ENCODE measurements at places on chromosomes 11 and 22.

DNA sequence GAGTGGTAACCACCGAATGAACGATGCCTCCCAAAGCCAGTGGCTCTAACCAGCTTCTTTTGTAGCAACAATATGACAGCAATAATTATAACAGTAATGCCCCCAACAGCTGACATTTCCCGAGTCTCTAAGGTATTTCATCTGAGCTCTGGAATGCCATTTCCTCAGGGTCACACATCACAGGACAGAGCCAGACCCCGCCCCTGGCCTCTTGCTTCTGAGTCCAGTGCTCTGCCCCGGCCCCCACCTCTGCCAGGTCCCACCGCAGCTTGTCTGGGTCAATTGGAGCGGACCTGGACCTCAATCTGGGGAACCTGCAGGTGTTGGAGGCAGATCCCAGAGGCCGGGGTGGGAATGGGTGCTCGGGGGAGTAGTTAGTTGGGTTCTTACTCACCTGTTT is 63.8 kb downstream of the IGLL1 start:
- no peak for DNase-seq

GRCh38 chr11:116465056-116465455 is 307.7 kb downstream of the BUD13 start:
- DNase-seq, result no peak

DNA sequence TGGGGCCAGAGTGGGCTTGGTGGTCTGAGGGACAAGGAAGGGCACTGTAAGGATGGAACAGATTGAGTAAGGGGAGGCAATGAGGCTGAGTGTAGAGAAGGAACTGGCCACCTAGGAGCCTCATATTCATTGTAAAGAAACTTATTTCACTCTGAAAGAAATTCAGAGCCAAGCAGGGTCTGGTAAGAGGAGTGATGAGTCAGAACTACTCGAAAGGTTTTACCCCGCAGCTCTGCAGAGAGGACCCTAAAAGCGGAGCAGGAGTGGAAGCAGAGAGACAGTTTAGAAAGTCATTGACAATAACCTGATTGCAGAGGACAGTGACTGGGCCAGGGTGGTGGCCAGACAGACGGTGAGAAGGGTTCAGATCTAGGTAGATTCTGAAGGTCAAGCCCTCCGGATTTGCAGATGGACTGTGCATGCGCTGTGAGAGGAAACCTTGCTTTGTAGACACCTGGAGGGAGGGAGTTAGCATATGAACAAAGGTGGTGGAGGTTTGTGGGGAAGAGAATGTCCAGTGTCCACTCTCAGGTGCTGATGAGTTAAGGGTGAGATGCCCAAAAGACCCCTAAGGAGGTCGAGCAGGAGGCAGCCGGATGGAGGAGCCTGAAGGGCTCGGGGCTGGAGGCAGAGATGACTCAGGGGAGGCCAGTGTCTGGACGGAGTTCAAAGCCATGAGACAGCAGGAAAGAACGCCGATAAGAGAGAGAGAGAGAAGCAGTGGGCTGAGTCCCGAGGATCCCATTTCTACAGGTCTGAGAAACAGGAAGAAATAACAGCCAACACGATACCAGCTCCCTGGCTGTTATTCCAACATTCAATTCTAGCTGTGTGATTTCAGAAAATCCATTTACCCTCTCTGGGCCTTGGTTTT is 546.0 kb downstream of the BRD1 start:
- no peak for DNase-seq

DNA sequence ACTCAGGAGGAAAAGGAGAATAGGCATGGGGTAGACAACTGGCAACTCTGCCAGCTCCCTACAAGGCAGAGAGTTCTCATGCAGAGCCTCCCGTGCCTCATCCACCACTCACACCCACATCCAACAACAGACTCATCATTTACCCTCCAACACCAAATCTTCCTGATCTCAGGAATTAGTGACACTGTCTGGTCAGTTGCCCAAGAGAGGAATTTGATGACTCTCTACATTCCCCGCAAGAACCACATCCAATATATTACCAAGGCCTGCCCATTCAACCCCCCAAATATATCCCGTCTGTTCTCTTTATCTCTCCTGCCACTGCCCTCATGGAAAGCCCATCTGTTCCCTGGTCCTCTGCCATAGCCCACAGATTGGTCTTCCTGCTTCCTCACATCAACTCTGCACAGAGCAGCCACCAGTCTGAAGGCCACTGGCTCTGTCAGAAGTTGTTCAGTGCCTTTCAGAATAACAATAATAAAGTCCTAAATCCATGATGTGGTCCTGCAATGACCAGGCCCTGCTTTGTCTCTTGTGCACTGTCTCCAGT is 57.5 kb upstream of the CD82 start:
- no peak for DNase-seq

- no peak for DNase-seq
These were observed 30.6 kb upstream of the DRD2 start for GRCh38 chr11:113505541-113506375.

DNA sequence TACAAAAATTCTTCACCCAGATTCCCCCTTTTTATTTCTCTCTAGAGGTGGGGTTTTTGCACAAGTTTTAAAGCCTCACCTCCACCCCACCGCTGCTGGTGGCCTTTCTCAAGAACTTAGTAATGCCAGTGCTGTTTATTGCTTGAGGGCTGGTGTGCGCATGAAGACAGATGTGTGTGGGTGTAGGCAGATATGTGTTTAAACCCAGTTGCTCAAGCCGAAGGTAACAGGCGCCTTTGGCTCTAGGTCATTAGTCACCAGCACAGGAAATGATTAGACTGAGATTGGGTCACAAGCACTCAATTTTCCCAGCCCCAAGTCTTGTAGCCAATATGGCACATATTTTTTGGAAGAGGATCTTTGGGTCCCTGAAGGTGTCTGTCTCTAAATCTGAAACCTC is 2.7 kb upstream of the CLMP start:
- DNase-seq, result no peak

DNA sequence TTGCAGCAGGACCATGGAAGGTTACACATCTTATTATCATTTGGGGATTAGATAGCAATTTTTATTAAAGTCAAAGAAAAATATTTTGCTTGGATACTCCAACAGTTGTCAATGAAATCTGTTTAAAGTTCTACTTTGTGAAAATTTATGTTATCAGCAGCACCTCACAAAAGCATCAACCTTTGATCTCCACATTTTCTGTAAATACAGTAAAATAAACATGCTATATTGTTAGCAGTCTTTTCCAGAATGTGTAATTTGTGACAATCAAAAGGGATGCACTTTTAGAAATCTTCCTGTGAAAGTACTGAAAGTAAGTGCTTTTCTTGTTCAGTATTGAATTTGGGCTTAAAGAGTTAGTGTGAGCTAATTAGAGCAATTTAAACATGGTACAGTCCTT is 4.1 kb downstream of the SLC22A25 start:
- DNase-seq, result no peak

DNA sequence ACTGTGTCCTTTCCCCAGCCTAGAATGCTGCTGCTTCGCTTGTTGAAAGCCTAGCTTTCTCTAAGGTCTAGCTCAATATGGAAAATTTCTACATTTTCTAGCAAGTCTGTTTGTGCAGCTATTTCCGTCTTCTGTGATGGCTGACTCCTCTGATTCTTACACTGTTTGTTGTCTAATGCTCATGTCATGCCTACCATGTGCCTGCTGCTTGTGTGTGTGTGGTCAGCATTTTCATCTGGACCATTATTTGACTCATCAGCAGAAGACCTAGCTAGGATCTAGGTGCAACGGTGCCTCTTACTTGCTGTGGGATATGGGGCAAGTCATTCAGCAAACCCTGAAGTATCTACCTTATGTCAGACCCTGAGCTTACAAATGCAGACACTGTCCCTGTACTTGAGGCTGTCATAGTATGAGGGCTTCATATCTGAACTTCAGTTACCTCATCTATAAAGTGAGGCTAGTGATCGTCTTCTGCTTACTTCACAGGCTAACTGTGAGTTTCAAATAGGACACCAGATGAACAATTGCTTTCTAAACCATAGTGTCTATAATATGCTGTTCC is 86.5 kb upstream of the MYO18B start:
- DNase-seq, result no peak

- no peak for DNase-seq
These were observed at the start of gene PLAAT5 for GRCh38 chr11:63490551-63491239. PLAAT5 (minus strand) TSS chr11:63491167; CDS start chr11:63491034, 133 bp downstream.

GRCh38 chr11:97965849-97966646 is 1054.7 kb upstream of the CNTN5 start:
- no peak for DNase-seq

- no peak for DNase-seq
These were observed 6.8 kb upstream of the TPBGL start for GRCh38 chr11:75233754-75234172.

GRCh38 chr11:86067009-86067850 is 1.7 kb downstream of the PICALM start:
- DNase-seq, result no peak

GRCh38 chr11:3833449-3833848 is 7.3 kb downstream of the RHOG start:
- no peak for DNase-seq

- no peak for DNase-seq
These were observed 27.9 kb downstream of the PRMT3 start for GRCh38 chr11:20415432-20415831.

- DNase-seq, result no peak
These were observed 83.5 kb upstream of the LUZP2 start for GRCh38 chr11:24413391-24413790.

DNA sequence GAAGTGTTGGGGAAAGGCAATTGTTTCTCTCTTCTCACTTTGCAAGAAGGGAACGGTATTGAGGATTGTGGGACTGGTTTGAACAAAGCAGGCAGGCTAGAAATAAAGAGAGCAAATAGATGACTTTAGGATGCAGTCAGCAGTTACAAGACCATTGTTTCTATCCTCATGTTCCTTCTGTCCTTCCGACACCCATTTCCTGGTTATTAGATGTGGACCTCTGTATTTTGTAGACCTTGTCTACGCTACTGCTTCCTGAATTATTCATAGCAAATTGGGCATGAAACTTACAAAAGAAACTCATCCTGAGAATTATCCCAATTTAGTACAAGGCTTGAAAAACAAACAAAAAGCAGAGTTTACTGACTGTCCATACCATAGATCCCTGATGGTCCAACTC is 656.3 kb downstream of the NTM start:
- DNase-seq, result no peak

DNA sequence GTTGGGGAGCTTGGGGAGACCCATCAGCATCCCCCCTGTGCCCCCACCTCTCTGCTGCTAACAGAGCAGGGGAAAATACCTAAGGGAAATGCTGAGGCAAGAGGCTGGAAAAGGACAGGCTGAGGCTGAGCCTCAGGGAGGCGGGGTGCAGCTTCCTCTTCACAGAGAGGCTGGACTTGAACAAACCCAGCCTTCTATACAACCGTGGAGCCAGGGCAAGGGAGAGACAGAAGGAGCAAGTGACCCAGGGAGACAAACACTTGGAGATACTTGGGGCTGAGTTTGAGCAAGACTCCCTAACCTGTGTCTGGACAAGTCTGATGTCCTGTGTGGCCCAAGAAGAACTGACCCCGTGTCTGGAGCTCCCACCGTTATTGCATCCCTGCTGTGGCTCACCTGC is at the start of gene SLCO2B1:
SLCO2B1 (plus strand) TSS at position 229 of the 400 bp plus-strand sequence. CDS start 275 bp downstream, outside the sequence.
- DNase-seq, result no peak

DNA sequence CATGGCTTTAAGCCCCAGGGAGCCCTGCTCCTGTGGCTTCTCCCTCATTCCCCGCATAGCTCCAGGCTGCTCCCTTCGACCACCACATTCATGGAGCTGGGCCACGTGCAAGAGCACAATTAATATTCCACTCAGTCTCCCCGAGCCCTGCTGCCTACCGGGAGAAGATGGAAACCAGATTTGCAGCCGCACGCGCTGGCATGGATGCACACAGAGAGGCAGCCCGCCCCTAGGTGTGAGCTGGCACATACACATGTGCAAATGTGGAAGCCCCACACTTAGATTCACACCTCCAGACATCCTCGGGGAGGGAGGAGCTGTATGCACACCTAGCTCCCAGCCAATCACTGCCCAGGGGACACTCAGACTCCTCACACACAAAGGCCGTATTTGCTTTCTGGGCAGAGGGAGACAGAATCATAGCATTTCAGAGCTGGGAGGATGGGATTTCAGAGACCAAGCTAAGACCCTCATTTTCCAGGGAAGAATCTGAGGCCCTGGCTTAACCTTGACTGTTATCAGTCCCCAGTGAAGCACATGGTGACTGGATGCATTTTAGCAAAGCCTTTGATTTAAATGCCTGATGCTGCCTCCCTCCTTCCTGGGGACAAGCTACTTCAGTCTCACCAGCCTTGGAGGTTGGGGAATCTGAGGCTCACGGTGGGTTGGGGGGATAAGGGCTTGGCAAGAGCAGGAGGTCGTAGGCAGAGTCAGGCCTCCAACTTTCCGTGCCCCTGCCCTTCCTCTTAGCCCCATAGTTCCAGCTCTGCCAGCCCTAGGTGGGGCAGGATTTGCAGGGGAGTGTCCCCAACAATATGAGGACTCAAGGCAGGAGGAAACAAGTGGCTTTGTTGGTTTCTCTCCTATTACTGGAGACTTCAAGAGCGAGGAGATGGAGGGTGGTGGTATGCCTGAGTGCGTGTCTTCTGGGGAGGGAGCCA is 5.3 kb upstream of the CREB3L1 start:
- DNase-seq, result no peak

- DNase-seq, result no peak
These were observed 1.9 kb downstream of the CLTCL1 start for GRCh38 chr22:19289475-19290161.

- DNase-seq, result no peak
These were observed 33.4 kb upstream of the GLYATL1 start for GRCh38 chr11:58905721-58906547.

- DNase-seq, result no peak
These were observed 251.2 kb downstream of the BRD1 start for GRCh38 chr22:49576241-49577141.

GRCh38 chr22:43293655-43294392 is 49.3 kb downstream of the SCUBE1 start:
- no peak for DNase-seq

DNA sequence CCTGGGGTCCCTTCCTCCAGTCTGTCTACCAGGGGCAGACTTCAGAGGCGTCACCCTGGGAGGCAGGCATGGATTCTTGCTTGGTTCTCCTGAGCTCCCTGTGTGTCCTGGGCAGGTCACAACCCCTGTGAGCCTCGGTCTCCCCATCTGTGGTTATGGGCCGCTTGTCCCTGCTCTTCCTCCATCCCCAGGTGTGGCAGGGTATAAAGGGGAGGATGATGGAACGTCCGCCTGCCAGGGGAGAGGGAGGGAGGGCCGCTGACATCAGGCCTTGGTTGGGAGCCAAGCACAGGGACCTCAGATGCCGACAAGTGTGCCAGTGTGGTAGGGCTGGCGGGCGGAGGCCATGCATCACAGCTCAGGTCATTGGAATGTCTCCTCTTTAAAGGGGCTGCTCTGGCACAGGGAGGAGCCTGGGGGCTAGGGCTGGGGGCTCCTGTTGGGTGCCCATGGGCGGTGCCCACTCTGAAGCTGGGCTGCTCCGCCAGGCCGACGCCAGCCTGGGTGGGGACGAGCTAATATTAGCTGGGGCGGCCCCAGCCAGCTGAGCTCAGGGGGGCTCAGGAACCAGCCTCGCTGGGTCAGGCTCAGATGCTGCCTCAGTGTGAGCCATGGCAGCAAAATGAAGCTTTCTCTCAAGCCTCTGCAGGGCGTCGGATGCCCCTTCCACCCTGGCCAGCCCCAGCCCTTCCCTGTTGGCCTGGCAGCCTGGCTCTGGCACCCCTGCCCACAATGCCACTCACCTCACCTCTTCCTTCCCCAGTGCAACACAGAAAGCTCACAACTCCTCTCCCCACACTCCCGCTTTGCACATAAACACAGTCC is 12.8 kb downstream of the KCNC1 start:
- DNase-seq, result no peak

- DNase-seq, result no peak
These were observed 37.1 kb upstream of the SWAP70 start for GRCh38 chr11:9626496-9627394.

- no peak for DNase-seq
These were observed 486.4 kb upstream of the ISX start for GRCh38 chr22:34579519-34579918.
